GM19239 (cell line): ENCODE measurements at places on chromosomes 6 and 20.

GRCh38 chr20:31962761-31963160 lies 5.2 kb upstream of the XKR7 start:
- DNase-seq = no peak

DNA sequence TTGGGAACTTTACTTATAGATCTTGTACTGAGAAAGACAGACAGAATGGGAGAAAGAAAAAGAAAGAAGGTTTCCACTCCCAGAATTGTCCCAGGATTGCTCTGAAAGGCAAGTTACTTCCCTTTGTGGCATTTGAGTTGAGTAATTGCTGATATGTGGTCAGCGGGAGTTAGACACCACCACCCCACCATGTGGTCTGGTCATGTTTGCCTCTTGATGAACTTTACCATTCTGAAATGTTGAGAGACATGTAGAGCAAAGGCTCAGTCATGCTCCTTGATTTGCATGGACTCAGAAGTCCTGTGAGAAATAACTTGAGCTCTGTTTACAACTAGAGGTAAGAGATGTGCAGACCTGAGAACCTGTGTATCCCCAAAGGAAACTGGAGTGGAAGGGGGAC lies 17.1 kb downstream of the TCF21 start:
- DNase-seq = no peak

DNA sequence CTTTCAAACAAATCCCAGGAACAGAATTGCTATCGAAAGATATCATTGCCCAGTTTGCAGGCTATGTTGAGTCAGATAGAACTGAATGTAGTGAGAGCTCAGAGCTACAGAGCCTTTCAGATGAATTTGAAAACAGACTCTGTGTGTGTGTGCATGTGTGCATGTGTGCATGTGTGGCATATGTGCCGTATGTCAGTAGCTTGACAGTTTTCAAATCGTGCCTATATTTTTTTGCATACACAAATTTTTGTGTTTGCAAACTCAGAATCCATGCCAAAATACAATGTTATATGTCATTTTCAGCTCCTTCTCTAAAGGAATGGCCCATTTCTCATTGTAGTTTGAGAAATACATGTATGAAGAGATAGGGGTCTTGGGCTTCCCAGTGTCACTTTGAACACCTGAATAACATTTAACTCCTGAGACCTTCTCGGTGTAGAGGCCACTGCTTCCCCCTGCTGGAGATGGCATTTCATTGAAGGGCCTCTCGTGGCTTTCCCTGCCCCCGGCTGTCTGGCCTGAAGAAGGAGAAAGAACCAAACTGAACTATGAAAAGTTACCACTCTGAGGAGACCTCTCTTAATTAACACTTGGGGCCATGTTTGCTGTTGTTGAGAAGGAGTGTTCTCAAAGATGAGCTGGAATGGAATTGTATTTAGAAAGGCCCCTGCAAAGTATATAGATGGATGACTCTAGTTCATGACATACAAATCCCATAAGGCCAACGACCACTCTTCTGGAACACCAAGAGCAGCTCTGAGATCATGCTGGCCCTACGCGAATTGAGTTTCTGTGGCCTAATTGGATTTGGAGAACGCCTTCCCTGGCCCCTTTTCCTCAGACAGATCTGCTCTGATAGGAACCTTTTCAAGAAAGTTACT lies 58.7 kb downstream of the VAPB start:
- DNase-seq = no peak

GRCh38 chr6:108341372-108341771 lies 46.5 kb downstream of the AFG1L start:
- no peak for DNase-seq

DNA sequence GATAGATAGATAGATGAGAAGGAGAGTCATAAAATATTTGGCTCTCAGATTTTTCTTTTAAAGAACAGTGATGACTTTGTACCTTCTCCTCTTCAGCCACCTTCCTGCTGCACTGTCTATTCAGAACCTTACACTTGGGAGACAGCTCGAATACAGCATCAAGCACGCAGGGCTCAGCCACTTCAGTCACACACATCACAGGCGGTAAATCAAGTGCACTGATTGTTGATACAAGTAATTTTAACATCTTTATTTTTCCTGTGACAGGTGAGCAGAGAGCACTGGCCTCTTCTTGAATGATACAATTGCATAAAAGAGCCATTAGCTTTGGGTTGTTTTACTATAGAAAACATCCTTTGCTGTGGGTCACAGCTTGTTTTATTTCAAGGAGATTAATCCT lies 1118.5 kb upstream of the EYS start:
- DNase-seq = no peak

DNA sequence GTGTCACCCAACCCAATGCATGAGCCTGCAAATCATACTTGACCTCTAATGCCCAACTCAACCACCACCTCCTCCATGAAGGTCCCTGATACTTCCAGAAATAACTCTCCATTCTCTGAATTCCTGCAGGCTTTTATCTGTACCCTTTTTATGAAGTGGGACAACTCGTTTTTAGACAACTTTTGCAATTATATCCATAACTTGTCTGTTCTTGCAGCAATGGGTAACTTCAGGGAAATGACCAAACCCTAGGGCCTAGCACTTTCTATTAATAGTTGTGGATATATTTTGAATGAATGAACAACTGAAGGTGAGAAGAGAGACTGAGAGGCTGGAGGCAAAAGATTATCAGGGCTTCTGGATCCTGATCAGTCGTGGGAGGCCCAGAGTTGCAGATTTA lies 236.6 kb upstream of the MOCS1 start:
- no peak for DNase-seq

GRCh38 chr20:11186301-11187008 lies 512.7 kb upstream of the JAG1 start:
- no peak for DNase-seq

DNA sequence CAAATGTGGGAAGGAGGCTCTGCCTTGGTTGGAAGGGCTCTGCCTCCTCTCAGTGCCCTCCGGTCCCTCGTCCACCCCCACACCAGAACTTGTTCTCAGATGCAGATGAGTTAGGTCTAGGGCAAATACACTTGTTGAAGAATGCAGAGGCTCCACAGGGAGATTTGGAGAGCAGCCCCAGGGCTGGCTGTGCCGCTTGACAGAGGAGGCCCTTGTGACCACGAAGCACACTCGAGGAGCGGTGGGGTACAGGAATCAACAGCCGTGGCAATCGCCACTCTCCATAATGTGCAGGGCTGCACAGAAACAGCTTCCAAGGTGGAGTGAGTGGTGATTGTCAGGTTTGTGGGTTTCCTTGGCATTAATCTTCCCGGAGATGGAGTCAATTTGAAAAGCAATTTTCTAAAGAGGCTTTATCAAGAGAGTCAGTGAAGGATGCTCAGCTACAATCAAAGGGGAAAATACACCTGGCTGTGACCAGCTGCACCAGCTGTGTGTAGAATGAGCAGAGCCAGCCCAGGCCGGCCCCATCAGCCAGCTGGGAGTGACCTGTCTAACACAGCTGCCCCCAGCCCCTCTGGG lies 59.5 kb downstream of the BFSP1 start:
- DNase-seq = no peak

GRCh38 chr6:13045676-13046075 lies 282.7 kb downstream of the TBC1D7 start:
- no peak for DNase-seq

- no peak for DNase-seq
These were observed 4.1 kb downstream of the MAP1LC3A start for GRCh38 chr20:34562641-34563040.

GRCh38 chr6:5619249-5619648 lies 357.9 kb downstream of the FARS2 start:
- peak; percentile 18 for DNase-seq

GRCh38 chr20:46253391-46253790 lies 54.9 kb downstream of the CDH22 start:
- DNase-seq = no peak

GRCh38 chr6:167580619-167580911 lies 246.1 kb upstream of the AFDN start:
- no peak for DNase-seq

- no peak for DNase-seq
These were observed 25.3 kb upstream of the TIAM2 start for GRCh38 chr6:154969796-154970195.

- DNase-seq = no peak
These were observed 74.8 kb upstream of the TOP1 start for GRCh38 chr20:40953856-40954255.

GRCh38 chr6:100573166-100573565 lies 108.4 kb upstream of the SIM1 start:
- DNase-seq = no peak
